OCI-LY7 (cell line): ENCODE measurements at places on chromosomes 6 and 20. TPM values are rescaled to one million over a fixed set of nuclear protein-coding genes. Genes with fewer than 3 reads are reported as not detected.

DNA sequence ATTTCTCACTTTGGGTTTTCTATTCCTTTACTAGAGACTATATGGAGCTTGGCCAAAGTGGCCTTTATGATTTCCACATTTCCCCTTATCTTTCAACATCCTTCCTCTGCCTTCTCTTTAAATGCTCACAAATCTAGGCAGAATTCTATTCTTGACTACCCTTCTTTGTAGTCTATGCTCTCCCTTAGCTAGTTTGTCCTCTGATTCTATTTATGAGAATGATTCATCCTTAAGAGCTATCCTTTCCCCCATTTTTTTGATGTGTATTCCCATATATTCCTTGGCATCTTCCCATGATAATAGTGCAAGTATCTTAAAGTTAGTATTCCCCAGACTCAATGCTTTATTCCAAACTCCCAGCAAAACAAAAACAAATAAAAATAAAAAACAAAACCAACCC lies 53.1 kb downstream of the IL20RA start:
- no peak for DNase-seq

DNA sequence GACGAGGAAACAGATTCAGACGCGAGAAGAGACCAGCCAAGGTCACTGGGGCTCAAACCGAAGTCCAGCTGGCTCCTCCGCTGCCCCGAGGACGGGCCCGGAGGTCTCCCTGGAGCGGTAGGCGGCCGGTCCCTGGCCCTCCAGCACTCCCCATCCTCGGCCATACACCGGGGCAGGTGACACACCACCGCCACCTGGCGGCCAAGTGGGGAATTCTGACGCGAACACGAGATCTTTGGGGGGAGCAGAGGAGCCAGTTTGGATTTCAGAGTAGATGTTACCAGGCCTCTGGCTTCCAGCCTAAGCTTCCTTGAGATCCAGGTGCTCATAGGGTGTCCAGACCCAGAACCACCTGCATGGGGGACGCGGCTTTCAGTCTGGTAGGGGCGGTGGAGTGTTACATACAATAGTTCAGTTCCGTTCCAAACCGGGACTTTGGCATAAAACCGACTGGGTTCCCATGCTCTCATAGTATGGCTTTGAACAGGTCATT lies 16.1 kb downstream of the BPIFB1 start:
- DNase-seq = peak; percentile 60

GRCh38 chr6:24660105-24660504 lies 6.6 kb downstream of the TDP2 start:
- no peak for DNase-seq

- no peak for DNase-seq
Observed at GRCh38 chr6:69069881-69070280, 434.8 kb downstream of the ADGRB3 start.

CDK19 gene
- 35.6 and 40.8 TPM in 2 replicates for total RNA-seq

FUT9 gene
- not detected in 2 replicates for total RNA-seq
